ENCODE measurements at places on chromosomes 7 and 10.

GRCh38 chr7:113797420-113798010 is 121.3 kb downstream of the PPP1R3A start:
- no peak for DNase-seq

GRCh38 chr7:24769014-24769830 is 12.0 kb upstream of the GSDME start:
- DNase-seq: no peak

GRCh38 chr7:99252166-99252895 is 20.3 kb upstream of the MYH16 start:
- DNase-seq: no peak

DNA sequence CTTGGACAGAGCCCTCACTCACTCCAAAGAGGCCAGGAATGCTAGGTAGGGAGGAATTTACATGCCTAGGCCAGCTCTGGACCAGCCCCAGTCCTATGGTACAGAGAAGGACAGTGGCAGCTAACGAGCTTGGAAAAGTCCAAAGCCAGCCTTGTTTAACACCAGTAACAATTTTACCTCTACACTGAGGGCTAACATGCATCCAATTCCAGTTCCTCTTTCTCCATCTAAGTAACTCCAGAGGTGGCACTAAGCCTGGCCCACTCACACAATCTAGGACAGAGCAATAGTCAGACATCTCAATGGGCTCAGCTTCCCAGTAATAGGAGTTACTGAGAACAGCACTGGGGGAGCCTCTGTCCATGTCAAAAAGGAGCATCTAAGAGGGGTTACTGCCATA is 5.7 kb upstream of the LCOR start:
- DNase-seq: no peak

DNA sequence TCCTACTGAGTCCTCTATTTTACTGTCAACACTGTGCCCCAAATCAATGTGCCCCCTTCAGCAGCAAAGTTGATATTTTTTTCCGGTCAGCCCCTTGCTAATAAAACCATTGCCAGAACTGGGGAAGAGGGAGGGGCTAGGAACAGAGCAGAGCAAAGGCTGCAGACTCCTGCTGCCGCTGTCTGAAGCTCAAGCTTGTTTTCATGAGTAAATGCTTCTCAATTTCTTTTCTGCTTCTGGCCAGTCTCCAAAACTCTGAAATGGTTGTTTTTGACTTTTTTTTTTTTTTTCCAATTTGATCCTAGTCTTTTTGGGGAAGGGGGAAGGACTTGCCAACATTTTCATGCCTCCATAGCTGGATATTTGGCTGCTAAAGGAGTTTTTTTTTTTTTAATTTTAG is 26.7 kb upstream of the PROSER2 start:
- DNase-seq: no peak

All from stimulated activated CD8-positive, alpha-beta memory T cell treated with anti-CD3 and anti-CD28 coated beads, Interleukin-15, amount 100 ng/mL, for 4 hours (primary cell).